OCI-M1 (cell line): ENCODE measurements at places on chromosomes 7 and 10.

DNA sequence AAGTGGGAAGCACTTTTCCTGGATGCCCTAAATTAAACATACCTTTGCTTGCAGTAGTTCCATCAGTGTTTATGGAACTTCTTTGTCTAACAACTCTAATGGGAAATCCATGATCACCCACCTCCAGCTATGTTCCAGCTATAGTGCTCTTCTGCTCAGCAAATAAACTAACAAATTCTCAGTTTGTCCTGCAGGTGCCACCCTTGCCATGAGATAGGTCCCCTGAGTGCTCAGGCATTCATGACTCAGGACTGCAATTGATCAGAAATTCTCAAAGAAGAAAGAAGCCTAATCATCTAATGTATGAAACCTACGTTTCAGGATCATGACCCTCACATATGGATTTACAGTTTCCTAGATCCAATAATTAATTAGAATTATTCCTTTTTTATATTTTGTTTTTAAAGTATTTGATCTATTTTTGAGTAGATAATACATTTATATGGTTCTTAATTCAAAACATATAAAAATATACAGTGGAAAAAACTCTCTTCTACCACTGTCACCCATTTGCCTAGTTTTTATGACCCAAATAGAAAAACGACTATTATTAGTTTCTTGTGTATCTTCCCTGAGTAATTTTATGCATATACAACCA lies 48.7 kb upstream of the DYNC1I1 start:
- peak; percentile 89 for DNase-seq

DNA sequence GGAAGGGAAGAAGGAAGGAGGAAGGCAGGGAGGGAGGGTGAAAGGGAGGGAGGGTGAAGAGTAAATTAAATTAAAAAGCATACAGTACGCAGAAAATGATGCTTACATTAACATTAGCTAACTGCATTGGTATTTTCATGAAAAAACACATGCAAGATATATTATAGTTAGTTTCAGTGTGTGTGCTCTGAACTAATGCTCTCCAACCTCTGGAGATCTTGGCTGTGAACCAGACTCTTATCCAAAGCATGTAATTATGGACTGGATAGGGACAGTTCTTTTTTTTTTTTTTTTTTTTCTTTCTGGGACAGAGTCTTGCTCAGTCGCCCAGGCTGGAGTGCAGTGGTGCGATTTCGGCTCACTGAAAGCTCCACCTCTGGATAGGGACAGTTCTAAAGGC lies 357.0 kb downstream of the FRMD4A start:
- DNase-seq, result no peak

GRCh38 chr7:22474645-22475044 lies 25.3 kb downstream of the STEAP1B start:
- DNase-seq, result no peak

DNA sequence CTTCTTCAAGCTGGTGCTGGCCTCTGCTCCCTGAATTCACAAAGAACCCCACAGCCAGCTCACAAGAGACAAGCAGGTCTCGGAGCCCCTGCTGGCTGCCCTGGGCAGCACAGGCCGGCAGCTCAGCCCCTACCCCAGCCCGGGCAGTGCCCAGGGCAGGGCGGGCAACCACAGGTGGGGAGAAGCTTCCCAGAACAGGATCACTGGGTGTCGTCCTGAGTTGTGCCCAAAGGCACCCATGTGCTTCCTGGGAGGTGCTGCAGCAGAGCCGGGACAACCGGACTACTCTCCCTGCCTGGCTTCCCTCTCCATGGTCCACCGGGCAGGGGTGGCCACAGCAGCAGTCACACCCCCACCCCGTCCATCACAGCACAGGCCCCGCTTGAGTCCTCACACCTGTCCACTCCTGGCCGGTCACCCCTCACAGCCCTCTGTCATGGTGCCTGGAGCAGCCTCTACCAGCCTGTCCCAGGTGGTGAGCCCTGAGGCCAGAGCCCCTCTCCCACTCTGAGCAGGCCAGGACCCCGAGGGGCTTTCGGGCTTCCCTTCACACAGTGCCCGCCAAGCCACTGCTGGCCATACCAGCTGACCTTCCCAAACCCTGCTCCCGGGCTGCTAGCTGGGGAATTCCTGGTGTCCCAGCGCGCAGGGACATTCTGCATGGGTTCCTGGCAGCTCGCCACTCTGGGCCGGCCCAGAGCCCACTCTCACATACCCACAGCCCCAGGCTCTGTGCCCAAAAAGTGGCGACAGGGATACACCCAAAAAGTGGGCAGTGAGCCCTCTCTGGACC lies 3.1 kb downstream of the RASGEF1A start:
- no peak for DNase-seq

DNA sequence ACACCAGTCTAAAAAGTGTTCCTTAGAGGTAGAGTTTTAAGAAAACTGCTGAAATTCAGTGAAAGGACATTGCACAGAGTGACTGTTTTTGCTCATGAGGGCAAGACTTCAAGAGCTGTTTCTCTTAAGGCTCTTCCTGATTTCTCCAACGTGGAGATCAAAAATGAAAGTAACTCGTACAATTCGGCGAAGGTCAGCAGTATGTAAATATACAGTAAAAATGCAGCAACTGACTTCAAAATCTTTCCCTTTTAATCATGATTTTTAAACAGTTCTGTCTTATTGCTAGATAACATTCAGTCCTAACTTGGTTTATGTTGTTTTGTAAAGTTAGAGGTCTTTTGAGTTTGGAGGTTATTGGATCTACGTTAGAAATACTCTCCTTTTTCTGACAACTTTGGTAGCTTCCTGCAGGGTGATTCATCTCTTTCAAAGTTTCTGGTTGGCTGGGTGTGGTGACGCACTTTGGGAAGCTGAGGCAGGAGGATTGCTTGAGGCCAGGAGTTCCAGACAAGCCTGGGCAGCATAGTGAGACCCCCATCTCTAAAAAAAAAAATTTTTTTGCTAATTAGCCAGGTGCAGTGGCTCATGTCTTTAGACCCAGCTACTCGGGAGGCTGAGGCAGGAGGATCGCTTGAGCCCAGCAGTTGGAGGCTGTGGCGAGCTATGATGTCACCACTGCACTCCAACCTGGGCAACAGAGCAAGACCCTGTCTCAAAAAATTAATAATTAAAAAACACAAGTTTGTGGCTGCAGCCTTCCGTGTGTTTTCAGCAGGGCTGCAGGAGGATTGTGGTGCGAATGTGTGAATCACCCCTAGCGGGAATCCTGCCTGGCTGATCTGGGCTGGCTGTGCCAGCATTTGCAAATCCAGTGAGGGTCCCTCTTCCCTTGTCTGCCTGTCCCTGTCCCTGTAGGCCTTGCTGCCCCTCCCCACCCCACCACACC lies 29.2 kb upstream of the AP5Z1 start:
- peak; percentile 81 for DNase-seq

DNA sequence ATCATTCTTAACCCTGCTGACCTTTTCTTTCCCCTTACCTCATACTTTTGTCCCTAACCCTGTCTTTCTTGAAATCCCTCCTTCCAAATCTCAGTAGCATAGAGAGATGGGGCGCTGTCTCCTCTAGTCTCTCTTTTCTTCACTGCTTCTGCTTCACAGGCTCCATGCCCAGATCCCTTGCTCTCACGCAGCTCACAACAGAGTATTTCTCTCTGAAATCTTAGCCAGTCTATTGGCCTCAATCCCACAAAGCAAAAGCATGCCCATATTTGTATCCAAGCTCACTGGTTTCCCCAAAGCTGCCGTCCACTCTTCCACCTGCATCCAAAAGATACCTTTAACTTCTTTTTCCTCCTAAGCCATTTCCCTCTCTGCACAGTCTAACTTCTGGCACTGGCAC lies 526.8 kb downstream of the PLXDC2 start:
- no peak for DNase-seq

- DNase-seq, result no peak
These were observed 276.6 kb downstream of the MAD1L1 start for GRCh38 chr7:1956141-1956540.

GRCh38 chr10:112741830-112742402 lies 208.1 kb upstream of the TCF7L2 start:
- no peak for DNase-seq

GRCh38 chr7:90596671-90597562 lies 796 bp downstream of the CDK14 start:
- DNase-seq, result no peak

DNA sequence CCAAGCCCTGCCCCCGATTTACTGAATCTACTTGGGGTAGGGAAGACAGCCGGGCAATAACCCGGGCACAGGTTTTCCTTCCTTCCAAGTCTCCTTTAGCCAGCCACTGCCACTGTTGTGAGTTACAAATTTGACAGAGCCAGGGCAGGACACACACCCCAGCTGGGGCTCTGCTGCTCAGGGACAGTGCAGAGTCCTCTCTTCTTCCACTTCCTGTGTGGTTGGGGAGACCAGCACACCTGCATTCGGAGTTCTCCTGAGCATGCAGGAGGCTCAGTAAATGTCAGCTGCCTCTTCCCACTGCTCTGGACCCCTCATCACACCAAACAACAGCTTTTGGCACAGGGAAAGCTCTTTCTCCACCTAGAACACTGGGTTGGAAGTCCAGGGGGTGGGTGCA lies 21.3 kb downstream of the CHST15 start:
- no peak for DNase-seq

- no peak for DNase-seq
These were observed 857 bp downstream of the MEOX2 start for GRCh38 chr7:15685358-15686294.

GRCh38 chr10:108982159-108982558 lies 941.2 kb downstream of the XPNPEP1 start:
- no peak for DNase-seq

DNA sequence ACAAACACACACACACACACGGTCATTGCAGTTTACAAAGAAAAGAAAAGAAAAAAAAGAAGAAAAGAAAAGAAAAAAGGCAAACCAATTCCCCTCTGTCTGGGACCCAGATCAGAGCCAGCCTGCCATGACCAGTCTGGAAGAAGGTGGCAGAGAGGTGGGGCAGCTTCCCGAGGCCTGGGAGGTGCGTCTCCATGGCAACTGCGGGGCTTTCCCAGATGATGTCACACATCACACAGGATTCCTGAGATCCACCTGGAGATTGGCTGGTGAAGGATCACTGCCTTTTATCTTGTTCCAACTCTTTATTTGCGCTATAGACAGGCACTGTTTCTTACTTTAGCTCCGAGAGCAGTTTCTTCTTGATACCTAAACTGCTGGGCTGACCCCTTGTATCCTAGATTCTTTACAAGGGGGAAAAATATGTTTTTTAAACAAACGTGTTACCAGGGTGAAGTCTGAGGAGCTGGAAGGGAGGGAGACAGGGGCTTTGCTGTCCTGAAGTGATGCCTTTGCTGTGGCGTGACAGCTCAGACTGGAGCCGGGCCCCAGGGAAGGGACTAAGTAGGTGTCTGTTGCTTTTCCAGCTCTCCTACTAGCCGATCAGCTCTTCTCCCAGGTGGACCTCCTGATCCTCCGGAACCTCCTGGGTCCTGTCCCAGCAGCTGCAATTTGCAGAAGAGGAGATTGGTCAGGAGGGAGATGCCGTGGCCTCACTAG lies 298.5 kb downstream of the KLF6 start:
- DNase-seq, result no peak

GRCh38 chr7:71563276-71563675 lies 431.3 kb downstream of the GALNT17 start:
- DNase-seq, result no peak

DNA sequence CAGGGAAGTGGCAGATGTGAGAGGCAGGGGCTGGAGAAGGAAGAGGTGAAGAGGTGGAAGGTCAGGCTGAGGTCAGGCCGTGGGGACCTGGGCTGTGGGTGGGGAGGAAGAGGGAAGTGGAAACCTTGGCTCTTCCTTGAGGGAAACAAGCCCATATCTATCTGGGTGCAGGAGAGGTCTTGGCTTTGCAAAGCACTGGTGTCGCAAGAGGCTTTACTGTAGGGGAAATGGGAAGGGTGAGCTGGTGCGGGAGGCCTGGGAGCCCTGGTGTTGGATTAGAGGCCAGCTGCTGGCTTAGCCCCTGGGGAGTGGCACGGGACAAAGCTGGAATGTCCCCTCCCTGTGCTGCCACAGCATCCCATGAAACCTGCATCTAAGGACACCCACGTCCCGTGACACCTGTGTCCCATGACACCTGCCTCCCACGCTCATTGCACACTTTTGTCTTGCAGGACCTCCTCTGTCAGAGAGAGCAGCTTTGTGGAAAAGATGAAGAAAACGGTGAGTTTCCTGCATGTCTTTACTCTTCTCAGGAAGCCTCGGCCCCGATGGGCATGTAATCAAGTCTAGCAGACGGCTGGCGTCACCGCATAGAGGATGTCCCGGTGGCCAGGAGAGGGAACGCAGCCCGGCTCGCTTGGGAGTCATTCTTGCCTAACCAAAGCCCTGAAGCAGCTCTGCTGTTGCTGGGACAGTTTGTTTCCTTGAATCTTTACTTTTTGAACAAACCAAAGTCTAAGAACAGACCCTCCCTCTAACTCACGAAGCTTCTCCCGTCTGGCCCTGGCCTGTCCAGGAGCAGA lies 22.2 kb downstream of the TMEM120A start:
- no peak for DNase-seq

DNA sequence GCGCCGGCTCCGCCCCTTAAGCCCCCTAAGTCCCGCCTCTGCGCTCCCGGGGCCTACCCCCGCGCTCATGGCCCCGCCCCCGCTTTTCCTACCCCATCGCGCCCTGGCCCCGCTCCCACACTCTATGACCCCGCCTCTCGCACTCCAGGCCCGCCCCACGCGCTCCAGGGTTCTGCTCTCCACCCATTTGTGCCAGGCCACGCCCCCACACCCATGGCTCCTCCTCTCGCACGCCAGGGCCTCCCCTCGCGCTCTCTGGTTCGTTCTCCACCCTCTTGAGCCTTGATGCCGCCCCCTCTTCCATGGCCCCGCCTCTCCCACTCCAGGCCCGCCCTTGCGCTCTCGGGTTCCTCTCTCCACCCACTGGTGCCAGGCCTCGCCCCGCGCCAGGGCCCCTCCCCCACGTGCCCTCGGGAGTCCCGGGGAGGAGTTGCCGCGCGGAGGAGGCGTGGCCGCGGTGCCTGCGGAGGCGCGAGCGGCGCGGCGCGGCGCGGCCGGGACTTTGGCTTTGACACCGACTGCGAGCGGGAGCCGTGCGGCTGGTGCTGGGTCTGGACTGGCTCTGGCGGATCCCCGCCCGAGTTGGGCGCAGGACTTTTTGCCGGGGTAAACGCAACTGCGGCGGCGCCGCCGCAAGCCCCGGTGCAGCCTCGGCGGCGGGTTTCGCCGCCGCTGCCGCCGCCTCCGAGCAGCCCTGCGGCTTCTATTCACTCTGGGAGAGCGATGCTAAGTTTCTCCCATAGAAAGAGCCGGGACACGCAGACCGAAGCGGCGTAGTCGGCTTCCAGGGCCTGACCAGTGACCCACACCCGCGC lies at the start of gene EEPD1:
Gene EEPD1, plus strand, starts transcription at position 499 of the 815 bp plus-strand sequence. CDS start 1,071 bp downstream, outside the sequence.
- DNase-seq, result peak; percentile 97

DNA sequence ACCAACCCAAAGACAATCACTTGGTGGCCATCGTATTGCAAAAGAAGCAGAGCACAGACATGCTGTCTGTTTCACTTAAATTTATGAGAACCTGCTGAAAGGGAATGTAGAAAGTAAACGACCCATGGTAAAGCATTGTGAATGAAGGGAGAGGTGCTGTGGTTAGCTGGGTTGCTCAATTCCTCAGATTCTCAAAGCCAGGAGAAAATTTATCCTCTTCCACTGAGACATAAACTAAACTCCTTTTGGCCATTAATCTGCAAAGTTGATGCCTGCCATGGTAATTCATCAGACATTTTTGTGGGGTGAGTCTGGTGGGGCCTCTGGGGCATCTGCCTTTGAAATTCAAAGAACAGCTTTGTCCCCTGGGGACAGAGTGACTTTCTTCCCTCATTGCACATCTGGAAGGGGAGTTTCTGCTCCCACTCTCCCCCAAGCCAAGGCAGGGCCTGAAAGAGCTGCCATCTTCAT lies 951.0 kb downstream of the LRMDA start:
- no peak for DNase-seq

GRCh38 chr7:110800984-110801383 lies 289.9 kb upstream of the LRRN3 start:
- DNase-seq, result no peak

GRCh38 chr7:23593706-23594105 lies 3.5 kb upstream of the CCDC126 start:
- DNase-seq, result peak; percentile 2

- DNase-seq, result no peak
These were observed 333 bp downstream of the SMNDC1 start for GRCh38 chr10:110304394-110304779.
